Umbilical cord (tissue), 2 donors: ENCODE measurements at places on chromosomes 3 and 15. TPM values are rescaled to one million over a fixed set of nuclear protein-coding genes. Genes with fewer than 3 reads are reported as not detected.

DNA sequence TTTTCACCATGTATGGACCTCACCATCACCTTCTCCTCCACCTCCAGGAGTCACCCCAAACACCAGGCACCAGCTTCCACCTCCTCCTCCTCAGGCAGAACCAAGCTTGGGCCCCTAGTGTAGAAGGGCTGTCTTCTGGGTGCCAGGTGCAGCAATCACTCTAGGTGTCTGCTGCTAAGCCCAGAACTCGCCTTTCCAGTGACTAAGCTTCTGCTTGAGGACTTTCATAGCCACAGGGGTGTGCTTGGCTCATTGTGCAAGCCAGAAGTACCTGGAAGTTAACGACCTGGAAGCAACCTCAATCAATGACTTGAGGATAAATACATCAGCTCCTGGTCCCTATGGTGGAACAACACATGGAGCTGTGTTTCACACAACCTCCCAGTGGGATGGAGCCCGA lies 49.8 kb upstream of the PXYLP1 start:
- no peak for DNase-seq

GRCh38 chr15:98347001-98347400 lies 301.3 kb upstream of the IGF1R start:
- DNase-seq, result no peak

DNA sequence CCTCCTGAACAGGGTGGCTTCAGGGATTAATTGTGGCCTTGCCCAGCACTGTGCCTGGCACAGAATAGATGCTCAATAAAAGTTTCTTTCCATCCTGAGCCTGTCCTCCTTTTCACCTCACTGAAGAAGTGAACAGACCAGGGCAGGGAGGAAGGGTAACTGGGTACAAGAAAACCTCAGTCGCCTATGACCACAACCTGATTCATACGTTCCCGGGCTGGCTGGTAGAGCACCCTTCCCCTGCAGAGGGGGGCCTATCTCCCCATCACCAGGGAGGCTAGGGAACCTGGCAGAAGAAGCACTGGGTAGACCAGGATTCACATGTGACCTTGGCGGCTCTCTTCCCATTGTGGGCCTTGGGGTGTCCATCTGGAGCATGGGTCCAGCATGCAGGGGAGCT lies 27.8 kb upstream of the CACNA2D2 start:
- no peak for DNase-seq

GRCh38 chr3:11137627-11137959 lies 16.7 kb upstream of the HRH1 start:
- no peak for DNase-seq

The HCLS1 gene
- total RNA-seq, result 31.3 TPM
